ACHN (cell line): ENCODE measurements at places on chromosomes 1 and 21.

DNA sequence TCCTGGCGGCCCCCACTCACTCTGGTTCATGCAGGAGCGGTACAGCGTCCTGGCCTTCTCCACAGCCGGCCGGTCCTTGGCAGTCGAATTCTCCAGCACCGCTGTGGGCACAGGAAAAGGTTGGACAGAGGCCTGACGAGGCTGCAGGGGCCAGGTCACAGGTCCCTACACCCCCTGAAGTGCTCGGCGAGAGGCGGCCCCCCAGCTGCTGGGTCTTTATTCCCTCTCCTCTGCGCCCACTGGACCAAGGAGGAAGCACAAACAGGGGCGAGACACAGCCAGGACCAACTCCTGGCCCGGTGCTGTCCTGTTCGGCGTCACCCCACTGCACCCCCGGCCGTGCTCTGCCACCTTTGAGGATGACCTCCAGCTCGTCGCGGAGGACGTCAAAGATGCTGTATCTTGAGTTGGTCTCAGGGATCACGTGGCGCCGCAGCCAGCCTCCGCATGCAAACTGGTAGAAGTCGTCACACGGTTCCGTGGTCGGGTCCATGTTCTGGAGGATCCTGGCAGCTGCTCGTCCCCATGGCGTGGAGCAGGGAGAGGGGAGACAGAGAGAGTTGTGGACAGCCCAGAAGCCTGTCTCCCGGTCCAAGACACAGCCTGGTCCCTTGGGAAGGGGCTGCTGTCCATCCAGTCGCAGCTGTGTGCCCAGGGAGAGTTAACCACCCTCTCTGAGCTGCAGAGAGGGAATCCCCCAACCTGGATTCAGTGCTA is 22.9 kb downstream of the PRXL2B start:
- DNase-seq, result no peak

GRCh38 chr1:162605225-162605927 is 26.9 kb upstream of the DDR2 start:
- DNase-seq, result peak; percentile 47

- no peak for DNase-seq
These were observed 41.8 kb downstream of the FNBP1L start for GRCh38 chr1:93489756-93490155.

DNA sequence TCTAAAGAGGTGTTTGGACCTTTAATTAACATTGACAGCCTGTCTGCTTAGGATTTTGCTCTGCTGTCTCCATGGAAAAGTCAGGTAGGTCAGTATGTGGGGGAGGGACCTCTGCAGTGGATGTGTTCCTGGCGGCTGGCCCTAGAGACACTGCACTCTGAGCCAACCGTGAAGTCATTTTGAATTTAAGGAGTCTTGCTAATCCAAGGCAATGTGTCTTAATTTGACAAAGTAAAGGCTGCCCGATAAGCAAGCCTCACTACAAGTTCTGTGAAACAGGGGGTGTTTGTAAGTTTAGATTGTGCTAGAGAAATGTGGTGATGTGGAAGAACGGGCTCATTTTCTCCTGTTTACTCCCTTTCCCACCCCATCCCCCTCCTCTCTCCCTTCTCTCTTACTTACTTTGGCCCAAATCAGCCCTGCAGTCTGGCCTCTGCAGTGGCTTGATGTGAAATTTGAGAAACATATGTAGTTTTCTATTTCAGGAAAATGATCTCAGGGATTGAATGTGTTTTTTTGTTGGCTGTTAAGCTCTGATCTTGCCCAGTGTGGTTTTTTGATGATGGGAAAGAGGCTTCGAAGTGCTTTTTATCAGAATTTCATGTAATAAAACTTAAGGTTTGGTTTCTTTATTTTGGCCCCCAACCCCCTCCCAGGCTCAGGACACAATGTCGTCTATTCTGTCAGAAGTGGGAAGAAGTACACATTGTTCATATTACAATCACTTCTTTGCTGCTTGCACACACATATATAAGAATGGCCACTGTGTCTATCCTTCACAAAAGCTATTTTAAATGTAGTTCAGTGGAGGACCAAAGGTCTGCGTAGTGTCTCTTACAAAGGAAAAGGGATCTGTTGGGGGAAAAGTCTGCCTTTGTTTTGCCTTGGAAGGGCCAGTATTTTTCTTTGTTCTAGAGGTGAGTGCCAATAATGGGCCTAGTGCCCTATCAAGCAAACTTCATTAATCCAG is 96.6 kb downstream of the FGGY start:
- DNase-seq, result no peak

DNA sequence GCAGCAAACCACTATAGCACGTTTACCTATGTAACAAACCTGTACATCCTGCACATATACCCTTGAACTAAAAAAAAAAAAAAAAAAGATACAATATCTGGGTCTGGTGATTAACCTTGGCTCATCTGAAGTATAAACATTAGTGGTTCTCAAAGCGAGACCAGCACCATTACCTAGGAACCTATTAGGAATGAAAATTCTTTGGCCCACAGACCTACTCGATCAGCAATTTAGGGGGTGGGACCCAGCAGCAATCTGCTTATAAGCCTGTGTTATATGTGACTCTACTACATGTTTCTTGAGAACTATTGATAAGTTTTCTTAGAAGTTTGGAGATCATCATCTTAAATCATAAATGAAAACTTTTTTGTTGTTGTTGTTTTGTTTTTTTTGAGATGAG is 9.7 kb upstream of the SPATA1 start:
- DNase-seq, result no peak

- no peak for DNase-seq
These were observed 1725.5 kb downstream of the MRPL39 start for GRCh38 chr21:23881783-23882182.

DNA sequence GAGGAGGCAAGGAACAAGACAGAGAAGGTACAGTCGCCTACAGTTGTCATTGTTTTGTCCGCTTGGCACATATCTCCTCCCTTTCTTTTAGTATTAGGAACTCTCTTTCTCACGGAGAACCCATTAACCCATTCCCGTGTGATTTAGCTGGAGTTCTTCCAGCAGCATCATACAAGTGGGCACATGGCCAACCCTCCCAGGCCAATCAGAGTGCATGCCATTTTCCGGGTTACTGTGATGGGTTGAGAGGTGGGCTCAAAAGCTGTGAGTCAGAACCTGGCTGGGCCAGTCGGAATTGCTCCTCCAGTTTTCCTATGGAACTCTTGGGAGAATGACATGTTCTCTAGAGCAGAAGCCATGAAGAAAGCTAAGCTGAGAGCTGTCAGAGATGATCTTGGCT is 83.1 kb upstream of the SOD1 start:
- no peak for DNase-seq

DNA sequence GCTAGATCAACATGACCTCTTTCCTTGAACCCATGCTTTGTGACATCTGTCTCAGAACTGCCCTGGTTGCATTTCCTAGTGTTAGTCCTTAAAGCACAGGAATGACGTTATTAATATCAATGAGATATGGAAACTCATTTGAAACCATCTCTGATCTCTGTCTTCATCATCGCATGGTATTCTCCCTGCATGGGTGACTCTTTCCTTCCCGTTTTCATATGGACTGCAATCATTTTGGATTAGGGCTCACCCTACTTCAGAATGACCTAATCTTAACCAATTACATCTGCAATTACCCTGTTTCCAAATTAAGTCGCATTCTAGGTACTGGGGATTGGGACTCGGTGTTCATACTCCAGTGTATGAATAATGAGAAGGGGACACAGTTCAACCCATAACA is 41.7 kb upstream of the DISC1 start:
- no peak for DNase-seq

- DNase-seq, result no peak
These were observed 135.9 kb upstream of the CHRM3 start for GRCh38 chr1:239250353-239251035.

- no peak for DNase-seq
These were observed 74.7 kb downstream of the ARHGEF16 start for GRCh38 chr1:3529099-3529729.

DNA sequence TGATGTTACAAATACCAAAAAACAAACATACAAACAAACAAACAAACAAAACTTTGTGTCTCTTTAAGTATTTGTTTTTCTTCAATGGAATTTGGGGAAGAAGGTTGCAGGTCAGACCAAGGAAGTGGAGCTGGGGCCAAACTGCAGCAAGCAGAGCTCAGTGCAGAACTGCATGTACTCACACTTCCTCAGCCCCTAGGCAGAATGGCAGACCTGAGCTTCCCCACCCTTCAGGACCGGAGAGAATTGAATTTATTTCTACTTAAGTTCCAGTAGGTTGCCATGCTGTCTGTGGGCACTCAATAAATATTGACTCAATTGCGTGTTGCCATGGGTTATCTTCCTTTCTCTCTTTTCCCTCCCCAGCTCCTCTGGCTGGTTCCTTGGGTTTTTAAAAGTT is 173.6 kb downstream of the PTGER3 start:
- no peak for DNase-seq

- DNase-seq, result no peak
These were observed 11.6 kb downstream of the PKP1 start for GRCh38 chr1:201294876-201295275.

DNA sequence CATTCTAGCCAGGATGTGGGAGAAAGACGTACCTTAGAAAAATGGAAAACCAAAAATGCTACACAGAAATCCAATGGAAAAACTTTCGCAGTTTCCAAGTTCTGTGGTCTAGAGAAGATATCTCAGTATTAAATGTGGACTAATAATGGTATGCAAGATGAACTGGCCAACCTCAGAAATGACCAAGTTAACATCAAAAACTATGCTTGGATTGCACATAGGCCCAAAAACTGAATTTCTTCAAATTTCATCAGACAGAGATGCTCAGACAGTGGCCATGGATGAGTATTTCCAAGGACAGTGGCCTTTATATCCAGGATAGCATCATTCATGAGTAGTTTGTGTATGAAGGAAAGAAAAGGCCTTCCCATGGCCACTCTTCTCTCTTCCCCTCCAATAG is 132.2 kb downstream of the TIAM1 start:
- DNase-seq, result no peak

GRCh38 chr1:17067069-17067426 is 13.2 kb upstream of the SDHB start:
- DNase-seq, result no peak

DNA sequence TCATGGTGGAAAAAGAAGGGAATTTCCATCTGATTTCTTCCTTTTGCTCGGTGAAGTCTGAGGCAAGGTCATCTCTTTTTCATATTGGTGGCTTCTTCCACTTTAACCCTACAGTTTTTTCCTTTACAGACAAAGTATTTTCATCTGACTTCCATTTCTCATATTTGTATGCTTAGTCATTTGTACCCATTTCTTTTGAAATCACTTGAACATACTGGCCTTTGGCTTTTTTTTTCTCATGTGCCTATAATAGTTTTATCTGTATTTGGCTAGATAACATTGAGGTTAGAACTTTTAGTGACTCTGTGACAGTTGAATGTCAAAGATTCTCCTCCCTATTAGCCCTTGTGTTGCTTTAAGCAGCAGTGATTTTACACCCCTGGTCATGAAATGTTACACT is 27.7 kb downstream of the IL12RB2 start:
- no peak for DNase-seq

GRCh38 chr1:57324388-57324787 is 99.5 kb downstream of the DAB1 start:
- DNase-seq, result no peak

DNA sequence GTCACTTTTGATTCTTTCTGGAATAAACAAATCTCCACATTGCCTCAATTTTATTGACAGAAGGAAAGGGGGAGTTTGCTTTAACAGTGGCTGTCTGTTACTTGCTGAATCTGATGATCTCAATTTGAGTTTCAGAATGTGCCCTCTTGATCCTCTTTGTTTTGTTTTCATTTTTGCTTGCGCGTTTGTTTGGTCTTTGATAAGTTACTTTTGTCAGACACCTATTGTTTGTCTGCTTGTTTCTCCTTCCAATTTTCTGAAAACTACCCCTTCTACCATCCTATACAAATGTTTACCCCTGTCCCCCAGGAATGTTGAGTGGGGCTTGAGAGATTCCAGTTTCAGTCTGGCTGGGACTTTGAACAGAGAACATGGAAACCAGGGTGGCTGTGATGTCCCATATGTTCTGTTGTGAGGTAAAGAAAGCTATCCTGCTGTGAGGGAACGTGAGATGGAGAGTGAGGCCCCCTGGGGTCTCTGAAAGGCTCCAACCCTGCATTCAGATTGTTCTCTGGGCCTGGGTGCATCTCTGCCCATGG is 11.8 kb upstream of the XCL2 start:
- DNase-seq, result no peak

GRCh38 chr1:12450090-12450755 is 167.8 kb downstream of the DHRS3 start:
- no peak for DNase-seq

GRCh38 chr1:1229770-1230169 is 2.0 kb downstream of the SDF4 start:
- DNase-seq, result no peak

DNA sequence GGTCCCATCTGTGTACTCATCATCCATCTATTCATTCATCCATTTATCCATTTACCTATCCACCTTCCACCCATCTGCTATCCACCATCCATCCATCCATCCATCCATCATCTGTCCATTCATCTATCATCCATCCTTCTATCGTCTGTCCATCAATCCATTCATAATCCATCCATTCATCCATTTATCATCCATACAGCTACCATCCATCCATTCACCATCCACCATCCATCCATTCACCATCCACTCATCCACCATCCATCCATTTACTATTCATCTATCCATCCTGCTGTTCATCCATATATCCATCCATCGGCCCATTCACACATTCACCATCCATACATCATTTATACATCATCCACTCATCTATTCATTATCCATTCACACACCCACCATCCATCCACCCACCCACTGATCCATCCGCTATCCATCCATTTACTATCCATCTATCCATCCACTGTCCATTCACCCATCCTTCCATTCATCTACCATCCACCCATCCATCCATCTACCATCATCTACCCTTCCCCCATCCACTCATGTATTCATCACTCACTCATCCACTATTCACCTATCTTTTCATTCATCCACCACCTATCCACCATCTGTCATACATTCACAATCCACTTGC is 96.4 kb downstream of the TRIM11 start:
- DNase-seq, result no peak

DNA sequence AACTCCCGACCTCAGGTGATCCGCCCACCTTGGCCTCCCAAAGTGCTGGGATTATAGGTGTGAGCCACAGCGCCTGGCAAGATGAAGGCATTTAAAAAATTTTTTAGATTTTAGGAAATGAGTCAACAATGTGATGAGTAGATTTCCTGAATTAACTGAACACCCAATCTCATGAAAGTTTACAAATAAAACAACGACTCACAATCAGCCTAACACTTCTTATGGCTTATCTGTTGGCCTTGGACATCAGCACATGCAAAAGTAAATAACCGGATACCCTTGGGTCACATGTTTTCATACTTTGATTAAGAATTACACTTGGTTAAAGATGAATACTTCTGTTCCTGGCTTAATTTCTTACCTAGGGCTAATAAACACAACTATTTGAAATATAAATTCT is 3.0 kb downstream of the GNG12 start:
- no peak for DNase-seq

GRCh38 chr1:78839704-78840277 is 166.7 kb downstream of the ADGRL4 start:
- peak; percentile 58 for DNase-seq

- no peak for DNase-seq
These were observed 3.9 kb downstream of the S100B start for GRCh38 chr21:46600978-46601377.
